CD14-positive monocyte (primary cell): ENCODE measurements at places on chromosomes 3 and 15. TPM values are rescaled to one million over a fixed set of nuclear protein-coding genes. Genes with fewer than 3 reads are reported as not detected.

DNA sequence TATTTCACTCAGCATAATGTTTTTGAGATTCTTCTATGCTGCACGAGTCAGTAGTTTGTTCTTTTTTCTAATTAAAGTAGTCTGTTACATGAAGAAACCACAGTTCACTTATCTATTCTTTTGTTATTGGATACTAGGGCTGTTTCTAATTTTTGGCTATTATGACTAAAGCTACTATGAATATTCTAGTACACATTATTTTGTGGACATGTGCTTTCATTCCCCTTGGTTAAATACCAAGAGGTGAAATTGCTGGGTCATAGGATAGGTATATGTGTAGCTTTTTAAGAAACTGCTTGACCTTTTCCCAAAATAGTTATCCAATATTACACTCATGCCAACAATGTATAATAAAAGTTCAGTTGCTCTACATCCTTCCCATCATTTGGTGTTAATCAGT is 8.9 kb downstream of the PDE8A start:
- H3K27ac ChIP-seq: no peak overlapping the region
- no peak for DNase-seq
- no peaks in the 10 kb centered on the region for H3K27me3 ChIP-seq

- H3K36me3 ChIP-seq: peaks cover 6% of the 10 kb centered on the region
- DNase-seq: no peak
- no peak overlapping the region for H3K27ac ChIP-seq
- H3K27me3 ChIP-seq: no peaks in the 10 kb centered on the region
Measured at GRCh38 chr15:92091155-92091734, 237.7 kb downstream of the SLCO3A1 start.

Gene LSMEM2
- polyA plus RNA-seq: not detected in 2 replicates

Gene EXD1
- 0.08 TPM for polyA plus RNA-seq

Gene RARRES1
- polyA plus RNA-seq: not detected
